ENCODE measurements at places on chromosomes 11 and 22.

GRCh38 chr22:28047740-28048139 lies 128.7 kb upstream of the PITPNB start:
- no peak for DNase-seq

- peak; percentile 48 for DNase-seq
These were observed 32.1 kb upstream of the SOX10 start for GRCh38 chr22:38016182-38017151.

DNA sequence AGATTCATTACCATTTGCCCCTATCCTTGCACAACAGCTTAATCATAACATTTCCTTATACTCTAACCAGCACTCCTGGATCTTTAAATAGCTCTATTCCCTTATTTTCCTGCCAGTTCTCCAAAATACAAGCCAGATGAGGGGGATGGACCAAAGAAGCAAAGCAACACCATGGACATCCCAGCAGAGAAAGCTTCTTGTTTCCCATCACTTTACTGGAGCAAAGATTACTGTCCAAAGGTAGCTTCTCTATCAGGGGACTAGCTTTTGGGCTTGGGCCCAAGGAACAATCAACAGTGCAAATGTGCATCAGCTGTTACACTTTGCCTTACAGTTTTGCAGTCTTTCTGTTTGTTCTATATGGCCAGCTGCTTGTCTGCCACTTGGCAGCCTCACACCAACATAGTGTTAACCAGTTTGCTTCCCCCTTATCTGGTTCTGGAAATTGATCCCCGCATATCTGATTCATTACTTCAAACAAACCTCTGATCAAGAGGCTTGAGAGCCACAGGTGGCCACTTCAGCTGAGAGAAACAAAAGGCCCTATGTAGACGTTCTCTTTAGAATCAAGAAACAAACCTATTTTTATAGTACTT lies 814.3 kb downstream of the METTL15 start:
- DNase-seq: no peak

DNA sequence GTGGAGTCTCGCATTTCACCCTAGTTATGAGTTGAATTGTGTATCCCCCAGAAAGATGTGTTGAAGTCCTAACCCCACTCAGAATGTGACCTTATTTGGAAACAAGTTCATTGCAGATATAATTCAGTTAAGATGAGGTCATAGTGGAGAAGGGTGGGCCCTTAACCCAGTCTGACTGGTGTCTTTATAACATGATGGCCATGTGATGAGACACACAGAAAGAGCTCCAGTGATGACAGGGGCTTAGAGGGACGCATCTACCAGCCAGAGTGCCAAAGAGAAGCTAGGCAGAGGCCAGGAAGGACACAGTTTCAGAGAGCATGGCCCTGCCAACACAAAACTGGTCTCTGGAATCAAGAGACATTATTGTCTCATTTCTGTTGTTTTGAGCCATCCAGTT lies 50.3 kb downstream of the LARGE1 start:
- DNase-seq: peak; percentile 34

DNA sequence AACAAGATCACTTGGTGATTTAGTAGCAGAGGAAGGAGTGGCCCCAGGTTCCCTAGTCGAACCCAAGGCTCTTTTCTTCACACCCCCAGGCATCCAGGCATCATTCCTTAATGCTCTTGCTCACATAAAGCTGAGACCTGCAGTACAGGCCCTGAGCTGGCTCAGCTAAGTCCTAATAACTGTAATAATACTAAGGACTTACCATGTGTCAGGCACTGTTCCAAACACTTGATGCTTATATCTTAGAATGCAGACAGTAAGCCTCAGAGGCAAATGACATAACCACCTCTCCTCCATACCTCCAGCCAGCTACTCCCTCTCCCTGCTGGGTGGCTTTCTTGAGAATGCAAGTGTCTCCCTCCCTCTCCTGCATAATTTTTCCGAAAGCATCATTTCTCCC lies 33.2 kb downstream of the ANKK1 start:
- no peak for DNase-seq

All from AG08395 (cell line).